ENCODE measurements at places on chromosomes 4 and X. TPM values are rescaled to one million over a fixed set of nuclear protein-coding genes. Genes with fewer than 3 reads are reported as not detected.

PLXNB3 gene
- 1.9 TPM for polyA plus RNA-seq

F8A1 gene
- 5.4 TPM for polyA plus RNA-seq

METTL14 gene
- polyA plus RNA-seq, result 29.7 TPM

MAGED4 gene
- 33.4 TPM for polyA plus RNA-seq

DMD gene
- 3.6 TPM for polyA plus RNA-seq

HHIP gene
- 0.52 TPM for polyA plus RNA-seq

TMSB15A gene
- 18.1 TPM for polyA plus RNA-seq

MYOZ2 gene
- polyA plus RNA-seq, result 0.59 TPM

STATH gene
- not detected for polyA plus RNA-seq

SMPX gene
- polyA plus RNA-seq, result not detected

VGLL1 gene
- not detected for polyA plus RNA-seq

RASGEF1B gene
- polyA plus RNA-seq, result 0.02 TPM

MRPS18C gene
- polyA plus RNA-seq, result 42.8 TPM

NPFFR2 gene
- not detected for polyA plus RNA-seq

COL25A1 gene
- polyA plus RNA-seq, result 0.01 TPM

UCP1 gene
- polyA plus RNA-seq, result not detected

BRS3 gene
- not detected for polyA plus RNA-seq

PDGFC gene
- polyA plus RNA-seq, result 55.3 TPM
